ENCODE measurements at places on chromosomes 7 and 10.

- DNase-seq = no peak
These were observed 46.9 kb upstream of the TRIM8 start for GRCh38 chr10:102597131-102597991.

- no peak for DNase-seq
These were observed 43.3 kb upstream of the CNNM1 start for GRCh38 chr10:99285881-99286280.

DNA sequence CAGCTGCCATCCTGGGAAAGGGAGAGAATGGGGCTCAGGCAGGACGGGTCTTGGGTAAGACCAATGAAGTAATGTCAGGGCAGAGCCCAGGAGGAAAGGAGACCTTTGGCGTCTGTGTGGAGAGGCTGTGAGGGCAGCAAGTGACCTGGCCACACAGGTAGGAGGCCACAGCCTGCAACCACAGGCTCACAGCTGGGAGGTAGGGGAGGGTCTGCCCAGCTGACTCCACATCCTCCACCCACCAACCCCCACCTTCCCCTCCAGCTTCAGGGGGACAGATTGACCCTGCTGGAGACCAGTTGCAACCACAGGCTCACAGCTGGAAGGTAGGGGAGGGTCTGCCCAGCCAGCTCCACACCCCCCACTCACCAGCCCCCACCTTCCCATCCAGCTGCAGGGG lies 262.2 kb upstream of the TCERG1L start:
- DNase-seq = no peak

GRCh38 chr7:128215281-128215680 lies 25.8 kb upstream of the LEP start:
- DNase-seq = no peak

All from NCI-H345 (cell line).